ENCODE measurements at places on chromosomes 3 and 15.

DNA sequence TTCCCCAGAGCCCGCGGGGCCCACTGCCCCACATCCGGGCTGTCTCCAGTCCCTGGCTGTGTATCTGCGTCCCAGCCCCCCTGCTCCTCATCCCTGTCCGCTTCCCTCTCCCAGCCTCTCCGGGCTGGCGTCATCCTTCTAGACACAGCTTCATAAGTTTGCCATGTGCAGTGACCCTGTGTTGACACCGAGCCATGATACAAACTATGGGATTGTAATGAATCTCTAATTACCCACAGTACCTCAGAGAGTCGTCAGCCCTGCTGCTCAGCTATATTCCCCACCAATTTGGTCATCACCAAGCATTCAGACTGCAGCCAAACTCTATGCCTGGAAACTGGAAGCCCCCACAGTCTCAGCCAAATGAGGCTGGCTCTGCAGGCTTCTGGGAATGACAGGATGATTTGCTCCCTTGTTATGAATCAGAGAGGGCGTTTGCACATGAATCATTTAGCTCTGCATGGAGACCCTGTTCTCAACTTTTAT lies 466.1 kb upstream of the ATP11B start:
- H3K27ac ChIP-seq = no peak overlapping the region
- H3K36me3 ChIP-seq = no peaks in the 10 kb centered on the region
- H3K27me3 ChIP-seq = no peaks in the 10 kb centered on the region
- no peak for DNase-seq
- H3K4me3 ChIP-seq = no peak overlapping the region

DNA sequence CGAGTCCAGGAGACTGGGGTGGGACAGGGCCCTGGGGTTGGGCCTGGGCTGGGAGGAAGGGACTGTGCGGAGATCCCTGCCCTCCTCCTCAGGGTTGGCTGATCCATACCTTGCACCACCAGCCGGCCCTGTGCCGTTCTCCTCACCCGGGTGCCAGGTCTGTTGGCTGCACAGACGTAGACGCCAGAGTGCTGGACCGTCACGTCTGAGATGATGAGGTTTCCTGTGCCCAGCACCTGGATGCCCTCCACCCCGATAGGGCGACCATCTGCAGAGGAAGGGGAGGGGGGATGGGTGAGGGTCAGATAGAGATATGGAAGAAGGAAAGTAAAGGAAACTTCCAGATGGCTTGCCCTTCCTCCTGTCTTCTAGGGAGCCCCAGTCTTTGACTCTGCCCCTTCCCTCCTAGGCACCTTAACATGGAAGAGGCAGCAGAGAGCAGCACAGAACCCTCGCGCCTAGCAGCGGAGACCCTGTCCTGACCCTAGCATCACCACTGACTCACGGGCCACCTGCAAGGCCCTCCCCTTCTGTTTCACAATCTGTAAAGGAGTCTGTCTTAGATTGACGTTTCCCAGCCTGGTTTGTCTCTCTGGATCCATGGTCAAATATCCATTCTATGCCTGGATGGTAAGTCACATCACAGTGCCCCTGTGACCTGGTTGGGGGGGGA lies 28.8 kb downstream of the RNU5B-1 start:
- H3K4me1 ChIP-seq = no peaks in the 10 kb centered on the region
- H3K4me3 ChIP-seq = no peak overlapping the region
- DNase-seq = no peak
- H3K27ac ChIP-seq = no peak overlapping the region
- peaks cover 96% of the 10 kb centered on the region for H3K27me3 ChIP-seq

GRCh38 chr3:15273227-15273626 lies 59.2 kb downstream of the SH3BP5 start:
- H3K27ac ChIP-seq = no peak overlapping the region
- peaks cover 9% of the 10 kb centered on the region for H3K4me1 ChIP-seq
- DNase-seq = no peak
- H3K36me3 ChIP-seq = no peaks in the 10 kb centered on the region
- no peaks in the 10 kb centered on the region for H3K27me3 ChIP-seq

GRCh38 chr15:93418566-93418965 lies 329.6 kb upstream of the RGMA start:
- H3K4me3 ChIP-seq = no peak overlapping the region
- DNase-seq = no peak
- H3K4me1 ChIP-seq = no peaks in the 10 kb centered on the region
- H3K27ac ChIP-seq = no peak overlapping the region
- H3K36me3 ChIP-seq = no peaks in the 10 kb centered on the region
- H3K27me3 ChIP-seq = peaks cover 42% of the 10 kb centered on the region

DNA sequence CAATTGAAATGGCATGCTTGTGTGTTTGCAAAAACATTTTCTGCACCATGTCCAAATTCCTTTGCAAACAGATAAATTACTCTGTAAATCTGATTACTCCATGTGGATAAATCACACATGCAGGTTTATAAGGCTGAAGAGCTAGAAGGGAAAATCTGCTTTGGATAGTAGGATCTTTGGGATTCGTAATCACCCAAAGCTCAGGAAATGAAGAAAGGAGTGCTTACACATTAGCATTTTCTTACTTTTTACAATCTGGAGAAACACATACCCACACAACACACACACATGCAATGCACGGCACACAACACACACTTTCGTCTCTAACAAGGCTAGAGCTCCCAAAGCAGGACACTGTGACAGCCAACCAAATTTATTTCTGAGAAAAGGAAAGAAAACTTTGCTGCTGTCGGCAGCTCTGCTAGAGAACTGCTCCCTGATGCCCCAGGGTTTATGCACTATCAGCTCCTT lies 2.1 kb downstream of the LSAMP start:
- H3K4me3 ChIP-seq = peak overlapping the region; percentile 85
- peaks cover 50% of the 10 kb centered on the region for H3K4me1 ChIP-seq
- no peak for DNase-seq
- peak overlapping the region; percentile 76 for H3K27ac ChIP-seq
- H3K36me3 ChIP-seq = peaks cover 13% of the 10 kb centered on the region

DNA sequence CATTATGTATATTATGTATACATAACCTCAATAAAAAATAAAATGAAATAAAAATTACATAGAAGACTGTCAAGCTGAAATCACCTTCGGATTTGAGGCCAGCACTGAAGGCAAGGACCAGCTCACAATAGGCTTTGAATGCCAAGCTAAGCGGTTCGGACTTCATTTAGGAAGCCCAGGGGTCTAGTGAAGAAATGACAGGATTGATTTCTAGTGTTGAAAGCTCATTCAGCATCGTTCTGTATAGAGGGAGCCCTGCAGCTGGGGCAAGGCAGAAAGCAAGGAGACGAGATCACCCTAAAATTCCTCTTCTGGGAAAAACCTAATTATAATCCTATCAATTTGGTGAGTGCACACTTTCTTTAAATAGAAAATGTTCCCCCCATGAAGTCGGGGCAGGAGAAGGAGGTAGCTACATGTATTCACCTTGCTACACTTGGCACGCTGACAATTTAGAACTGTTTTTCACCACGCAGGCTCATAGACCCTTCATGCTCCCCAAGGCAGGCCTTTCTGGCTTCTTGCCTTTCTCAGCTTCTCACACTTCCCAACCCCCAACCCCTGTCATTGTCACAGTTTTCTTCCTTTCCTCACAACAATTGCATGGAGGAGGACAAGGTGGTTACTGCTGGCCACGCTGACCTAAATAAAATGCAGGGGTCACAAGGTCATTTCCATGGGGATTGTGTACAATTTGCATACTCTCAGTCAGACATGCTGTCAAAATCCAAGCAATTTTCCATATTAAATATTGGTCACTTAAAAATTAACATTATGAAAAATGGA lies 44.4 kb upstream of the SSR3 start:
- H3K36me3 ChIP-seq = no peaks in the 10 kb centered on the region
- no peak for DNase-seq
- H3K27ac ChIP-seq = no peak overlapping the region
- H3K4me1 ChIP-seq = peaks cover 23% of the 10 kb centered on the region
- H3K4me3 ChIP-seq = no peak overlapping the region
- H3K27me3 ChIP-seq = no peaks in the 10 kb centered on the region

DNA sequence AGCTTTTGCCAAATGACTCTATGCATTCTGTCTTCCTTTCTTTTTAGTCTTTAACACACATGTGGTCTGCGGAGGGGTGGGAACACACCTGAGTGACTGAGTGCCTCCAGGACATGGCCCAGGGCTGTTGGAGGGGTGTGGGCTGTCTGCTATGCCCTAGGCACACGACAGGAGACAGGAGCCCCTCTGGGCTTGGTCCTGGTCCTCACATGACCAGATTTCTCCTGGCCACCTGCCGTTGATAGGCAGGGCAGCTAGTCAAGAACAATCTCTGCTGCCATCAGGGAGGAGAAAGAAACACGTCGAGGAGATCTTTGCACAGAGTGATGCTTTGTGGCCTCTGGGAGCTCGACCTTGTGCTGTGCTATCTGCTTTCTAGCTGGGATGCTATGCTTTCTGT lies 176.6 kb downstream of the KLF13 start:
- H3K4me3 ChIP-seq = no peak overlapping the region
- H3K27ac ChIP-seq = no peak overlapping the region
- H3K4me1 ChIP-seq = no peaks in the 10 kb centered on the region
- DNase-seq = no peak
- no peaks in the 10 kb centered on the region for H3K27me3 ChIP-seq

GRCh38 chr3:150412561-150413231 lies 4.6 kb downstream of the TSC22D2 start:
- H3K27me3 ChIP-seq = no peaks in the 10 kb centered on the region
- peak overlapping the region; percentile 55 for H3K27ac ChIP-seq
- peak; percentile 13 for DNase-seq
- peaks cover 77% of the 10 kb centered on the region for H3K36me3 ChIP-seq
- peak overlapping the region; percentile 74 for H3K4me3 ChIP-seq
- peaks cover 37% of the 10 kb centered on the region for H3K4me1 ChIP-seq

GRCh38 chr3:123044981-123045763 lies 17.6 kb upstream of the SEMA5B start:
- DNase-seq = no peak
- H3K27me3 ChIP-seq = peaks cover 67% of the 10 kb centered on the region
- no peaks in the 10 kb centered on the region for H3K4me1 ChIP-seq
- peaks cover 5% of the 10 kb centered on the region for H3K36me3 ChIP-seq
- no peak overlapping the region for H3K4me3 ChIP-seq

GRCh38 chr15:101210466-101210865 lies 41.4 kb downstream of the CHSY1 start:
- DNase-seq = no peak
- H3K4me3 ChIP-seq = no peak overlapping the region
- no peaks in the 10 kb centered on the region for H3K36me3 ChIP-seq
- no peak overlapping the region for H3K27ac ChIP-seq
- H3K27me3 ChIP-seq = no peaks in the 10 kb centered on the region
- peaks cover 7% of the 10 kb centered on the region for H3K4me1 ChIP-seq

DNA sequence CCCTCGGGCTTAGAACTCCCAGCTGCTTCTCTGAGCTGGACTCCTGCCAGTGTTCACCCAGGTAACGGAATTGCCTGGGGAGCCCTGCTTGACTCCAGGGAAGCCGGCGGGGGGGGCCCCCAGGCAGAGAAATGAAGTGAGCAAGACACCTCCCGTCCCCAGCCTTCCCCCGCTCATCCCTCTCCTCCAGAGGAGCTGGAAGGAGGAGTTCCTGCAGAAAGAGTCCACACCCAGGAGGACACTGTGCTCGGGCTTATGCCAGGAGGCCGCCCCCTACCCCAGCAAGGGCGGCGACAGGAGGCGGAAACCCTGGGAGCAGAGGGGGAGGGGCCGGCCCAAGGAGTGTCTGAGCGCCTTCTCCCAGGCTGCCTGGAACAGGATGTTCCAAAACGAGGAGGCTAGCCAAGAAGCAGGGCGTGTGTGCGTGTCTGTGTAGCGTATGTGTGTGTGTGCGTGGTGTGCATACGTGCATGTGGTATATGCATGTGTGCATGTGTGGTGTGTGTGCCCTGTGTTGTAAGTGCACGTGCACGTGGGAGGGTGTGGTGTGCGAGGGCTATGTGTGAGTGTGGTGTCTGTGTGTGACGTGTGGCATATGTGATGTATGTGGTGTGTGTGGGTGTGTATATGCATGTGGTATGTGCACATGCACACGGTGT lies 511.3 kb downstream of the SHQ1 start:
- H3K36me3 ChIP-seq = no peaks in the 10 kb centered on the region
- H3K4me3 ChIP-seq = no peak overlapping the region
- no peaks in the 10 kb centered on the region for H3K4me1 ChIP-seq
- DNase-seq = peak; percentile 46
- H3K27me3 ChIP-seq = peaks cover 7% of the 10 kb centered on the region
- H3K27ac ChIP-seq = no peak overlapping the region

- no peak for DNase-seq
- H3K36me3 ChIP-seq = peaks cover 10% of the 10 kb centered on the region
- peaks cover 50% of the 10 kb centered on the region for H3K27me3 ChIP-seq
- no peak overlapping the region for H3K4me3 ChIP-seq
- no peak overlapping the region for H3K27ac ChIP-seq
Measured at GRCh38 chr3:11005686-11006256, 13.2 kb downstream of the SLC6A1 start.

DNA sequence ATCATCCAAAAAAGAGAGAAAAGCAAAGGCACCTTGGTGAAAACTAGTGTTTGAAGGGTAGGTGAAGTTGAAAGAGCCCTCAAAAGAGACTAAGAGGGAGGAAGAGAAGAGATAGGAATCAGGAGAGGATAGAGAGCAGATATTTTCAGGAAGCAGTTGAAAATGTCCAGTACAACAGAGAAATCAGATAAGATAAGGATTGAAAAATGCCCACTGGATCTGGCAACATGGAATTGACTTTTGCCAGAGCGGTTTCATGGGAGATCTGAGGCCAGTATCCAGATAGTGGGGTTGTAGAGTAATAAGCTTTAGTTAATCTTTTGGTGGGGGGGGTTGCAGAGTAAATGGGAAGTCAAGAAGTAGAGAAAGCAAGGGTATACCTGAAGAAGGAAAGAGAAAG lies 337.4 kb downstream of the IL5RA start:
- H3K4me1 ChIP-seq = no peaks in the 10 kb centered on the region
- H3K4me3 ChIP-seq = no peak overlapping the region
- H3K27me3 ChIP-seq = no peaks in the 10 kb centered on the region
- no peak for DNase-seq
- no peaks in the 10 kb centered on the region for H3K36me3 ChIP-seq

GRCh38 chr3:12583280-12583679 lies 26.4 kb downstream of the MKRN2 start:
- peaks cover 56% of the 10 kb centered on the region for H3K36me3 ChIP-seq
- H3K4me3 ChIP-seq = no peak overlapping the region
- H3K27ac ChIP-seq = no peak overlapping the region
- DNase-seq = no peak
- peaks cover 8% of the 10 kb centered on the region for H3K4me1 ChIP-seq

GRCh38 chr3:142574665-142575064 lies 3.9 kb downstream of the ATR start:
- no peak for DNase-seq
- H3K36me3 ChIP-seq = peaks cover 60% of the 10 kb centered on the region
- H3K4me3 ChIP-seq = no peak overlapping the region
- peaks cover 36% of the 10 kb centered on the region for H3K4me1 ChIP-seq

DNA sequence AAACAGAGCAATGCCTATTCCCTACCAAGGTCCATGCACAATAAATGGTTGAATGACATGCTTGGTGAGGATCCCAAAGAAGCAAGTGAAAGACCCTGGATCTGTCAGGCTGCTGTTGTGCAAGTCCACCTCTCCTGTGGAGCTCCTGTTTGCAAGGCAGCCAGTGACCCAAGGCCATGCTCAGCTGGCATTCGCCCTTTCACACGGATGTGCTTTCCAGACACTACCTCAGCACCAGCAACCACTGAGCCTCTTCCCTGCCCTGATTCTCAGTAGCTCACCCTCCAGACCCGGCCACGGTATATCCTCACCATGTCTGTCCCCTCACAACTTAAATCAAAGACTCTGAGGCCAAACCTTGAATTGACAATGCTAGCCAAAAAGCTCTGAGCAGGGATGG lies 23.3 kb downstream of the WWTR1 start:
- peaks cover 79% of the 10 kb centered on the region for H3K4me1 ChIP-seq
- no peak for DNase-seq
- peaks cover 63% of the 10 kb centered on the region for H3K36me3 ChIP-seq
- H3K27ac ChIP-seq = no peak overlapping the region
- no peaks in the 10 kb centered on the region for H3K27me3 ChIP-seq
- no peak overlapping the region for H3K4me3 ChIP-seq

Measured in Calu3 (cell line).